ENCODE measurements at places on chromosomes 1 and 21.

DNA sequence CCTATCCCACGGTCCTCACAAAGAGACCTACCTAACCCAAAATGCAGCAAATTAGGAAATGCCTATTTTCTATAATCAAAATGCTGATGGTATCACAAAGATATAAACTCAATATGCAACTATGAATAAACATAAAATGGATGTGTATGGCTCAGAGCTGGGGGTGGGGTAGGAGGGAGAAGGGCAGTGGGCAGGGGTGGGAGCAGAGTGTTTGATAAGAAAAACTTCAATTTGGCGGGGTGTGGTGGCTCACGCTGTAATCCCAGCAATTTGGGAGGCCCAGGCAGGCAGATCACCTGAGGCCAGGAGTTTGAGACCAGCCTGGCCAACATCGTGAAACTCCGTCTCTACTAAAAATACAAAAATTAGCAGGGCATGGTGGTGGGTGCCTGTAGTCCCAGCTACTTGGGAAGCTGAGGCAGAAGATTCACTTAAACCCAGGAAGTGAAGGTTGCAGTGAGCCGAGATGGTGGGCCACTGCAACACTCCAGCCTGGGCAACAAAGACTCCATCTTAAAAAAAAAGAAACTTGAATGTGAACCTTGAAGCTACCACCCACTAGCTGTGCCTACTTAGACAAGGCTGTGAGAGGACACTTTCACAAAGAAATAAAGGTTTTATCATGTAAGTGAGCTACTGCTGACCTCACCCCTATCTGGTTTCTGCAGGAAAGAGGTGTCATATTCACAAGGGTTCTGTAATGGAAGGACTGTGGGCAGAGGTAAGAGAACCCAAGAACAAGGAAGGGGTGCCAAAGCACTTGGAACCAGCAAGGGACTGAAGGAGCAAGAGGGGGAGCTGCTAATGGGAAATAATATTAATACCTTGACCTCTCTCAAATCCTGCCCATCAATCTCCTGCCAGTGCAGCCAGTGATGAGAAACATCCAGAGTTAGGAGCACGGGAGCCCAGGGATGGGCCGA, 53.0 kb downstream of the HLCS start:
- DNase-seq: no peak

- DNase-seq: no peak
Observed at GRCh38 chr1:81111818-81112217, 688.9 kb upstream of the ADGRL2 start.

- DNase-seq: no peak
Observed at GRCh38 chr1:10870493-10871096, 74.1 kb upstream of the CASZ1 start.

DNA sequence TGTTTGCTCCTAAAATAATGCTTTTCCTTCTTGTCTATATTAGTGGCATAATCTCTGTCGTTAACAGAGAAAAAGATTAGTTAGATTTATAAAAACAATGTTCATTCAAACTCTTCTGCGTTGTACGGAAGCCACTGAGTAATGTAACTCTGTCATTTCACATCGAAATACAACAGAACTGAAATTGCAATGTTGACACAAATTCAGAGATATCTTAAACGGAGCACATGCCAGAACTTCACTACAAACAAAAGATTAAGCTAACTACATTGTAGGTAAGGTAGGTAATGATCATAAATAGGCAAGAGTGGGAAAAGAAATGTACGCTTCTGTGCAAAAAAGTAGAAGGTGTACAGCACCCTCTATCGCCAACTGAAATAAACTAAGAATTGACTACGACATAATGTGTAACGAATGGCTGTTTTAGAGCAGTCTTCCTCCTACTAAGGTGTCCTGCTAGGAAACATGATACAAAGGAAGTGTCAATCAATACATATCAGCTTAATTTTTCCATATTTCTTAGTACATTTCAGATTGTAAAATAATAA, 56.6 kb downstream of the PCNX2 start:
- DNase-seq: no peak

DNA sequence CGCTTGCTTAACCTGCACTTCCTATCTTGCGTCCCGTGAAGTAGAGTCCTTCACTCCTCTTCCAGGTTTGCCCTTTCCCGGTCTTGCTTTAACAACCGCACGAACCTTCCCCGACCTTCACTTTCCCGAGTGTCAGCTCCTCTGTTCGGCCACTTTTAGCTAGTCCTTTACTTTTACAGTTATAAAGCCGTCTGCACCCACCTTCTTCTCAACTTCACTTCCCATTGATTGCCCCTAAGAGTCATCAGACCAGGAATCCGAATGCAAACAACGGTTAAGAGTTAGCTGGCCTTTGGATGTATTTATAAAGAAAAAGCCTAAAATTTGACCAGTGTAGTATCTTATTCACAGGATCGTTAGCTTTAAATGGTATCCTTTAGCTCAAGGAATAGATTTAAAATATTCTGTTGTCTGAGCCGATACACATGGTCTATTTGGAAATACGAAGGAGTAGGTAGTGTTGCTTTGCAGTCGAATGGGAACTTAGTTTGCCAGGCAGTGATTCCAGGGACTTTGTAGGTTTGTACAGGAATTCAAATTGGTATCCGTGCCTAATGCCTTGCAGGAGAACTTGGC, 1.4 kb downstream of the PPP2R5A start:
- DNase-seq: no peak

GRCh38 chr1:110798691-110799256, 74.2 kb upstream of the CD53 start:
- DNase-seq: no peak

DNA sequence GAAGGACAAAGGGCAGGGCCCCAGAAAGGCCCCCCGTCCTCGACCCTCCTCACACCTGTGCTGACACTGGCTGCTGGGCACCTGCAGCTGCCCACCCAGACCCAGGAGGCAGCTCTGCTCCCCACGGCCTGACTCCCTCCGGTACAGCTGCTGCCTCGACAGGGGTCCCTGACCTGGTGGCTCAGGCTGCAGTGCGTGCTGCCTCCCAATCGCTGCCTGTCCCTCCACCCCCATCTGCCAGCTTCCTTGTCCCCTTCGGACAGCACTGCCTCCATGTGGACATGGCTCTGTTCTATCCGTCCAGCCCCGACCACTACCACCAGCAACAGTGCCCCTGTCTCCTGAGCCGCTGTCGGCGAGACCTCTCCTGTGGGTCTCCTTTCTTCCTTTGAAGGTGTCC, 4.1 kb downstream of the NOC2L start:
- DNase-seq: no peak

DNA sequence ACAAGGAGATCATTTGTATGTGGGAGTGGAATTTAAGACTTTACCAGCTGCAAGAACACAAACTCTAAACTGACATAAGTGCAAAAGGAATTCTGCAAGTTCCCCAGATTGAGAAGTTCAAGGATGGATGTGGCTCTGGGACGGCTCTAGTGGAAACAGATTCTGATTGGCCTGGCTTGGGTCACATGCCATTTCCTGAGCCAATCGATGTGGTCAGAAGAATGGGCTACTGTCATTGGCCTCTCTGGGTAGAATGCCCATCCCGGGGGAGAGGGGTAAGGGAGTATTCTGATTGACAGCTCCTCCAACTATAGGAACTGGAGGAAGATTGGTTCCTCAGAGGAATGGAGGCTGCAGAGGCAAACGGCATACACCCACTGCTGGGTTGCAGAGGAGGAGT, 6.0 kb upstream of the IFNLR1 start:
- no peak for DNase-seq

- DNase-seq: no peak
Observed at GRCh38 chr1:5590717-5591116, 401.5 kb downstream of the NPHP4 start.

DNA sequence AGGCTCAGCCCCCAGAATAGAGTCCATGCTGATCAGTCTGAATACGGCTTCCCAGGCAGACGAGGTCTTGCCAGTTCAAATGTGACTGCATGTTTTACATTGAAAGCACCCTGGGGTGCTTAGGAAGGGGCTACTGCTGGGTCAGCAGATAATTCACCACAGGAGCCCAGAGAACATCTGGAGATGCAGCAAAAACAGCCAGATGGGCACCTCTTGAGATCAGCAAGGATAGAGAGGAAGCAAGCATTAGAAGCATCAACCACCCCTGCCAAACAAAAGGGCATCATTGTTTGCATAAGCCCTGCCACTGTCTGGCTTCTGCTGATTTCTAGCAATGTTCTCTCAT, 403.1 kb downstream of the RRAGC start:
- DNase-seq: no peak
